Liver (tissue), 10 donors: ENCODE measurements at places on chromosomes 3 and 15. TPM values are rescaled to one million over a fixed set of nuclear protein-coding genes. Genes with fewer than 3 reads are reported as not detected.

GRCh38 chr3:55006244-55006676, 78.4 kb upstream of the LRTM1 start:
- DNase-seq, result no peak

Gene SSR3
- total RNA-seq, result 63.7 TPM

GRCh38 chr3:127820826-127821313, 1.4 kb downstream of the MGLL start:
- no peak for DNase-seq

DNA sequence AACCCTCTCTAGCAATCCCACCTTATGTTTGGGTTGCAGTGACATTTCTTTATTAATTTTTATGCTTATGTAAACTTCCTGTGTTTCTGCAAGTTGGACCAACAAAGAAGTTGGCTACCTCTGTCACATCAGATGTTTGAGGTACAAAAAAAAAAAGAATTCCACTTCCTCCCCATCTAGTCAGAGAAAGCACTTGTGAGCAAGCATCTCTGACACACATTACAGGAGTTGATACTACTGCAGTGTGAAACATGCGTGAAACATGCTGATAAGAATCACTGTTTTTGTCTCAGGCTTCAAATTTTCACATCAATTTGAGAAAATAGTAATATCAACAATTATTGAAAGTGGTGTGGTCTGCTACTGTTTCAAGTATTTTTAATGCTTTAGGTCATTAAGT, 1.3 kb downstream of the SCAANT1 start:
- DNase-seq, result no peak

DNA sequence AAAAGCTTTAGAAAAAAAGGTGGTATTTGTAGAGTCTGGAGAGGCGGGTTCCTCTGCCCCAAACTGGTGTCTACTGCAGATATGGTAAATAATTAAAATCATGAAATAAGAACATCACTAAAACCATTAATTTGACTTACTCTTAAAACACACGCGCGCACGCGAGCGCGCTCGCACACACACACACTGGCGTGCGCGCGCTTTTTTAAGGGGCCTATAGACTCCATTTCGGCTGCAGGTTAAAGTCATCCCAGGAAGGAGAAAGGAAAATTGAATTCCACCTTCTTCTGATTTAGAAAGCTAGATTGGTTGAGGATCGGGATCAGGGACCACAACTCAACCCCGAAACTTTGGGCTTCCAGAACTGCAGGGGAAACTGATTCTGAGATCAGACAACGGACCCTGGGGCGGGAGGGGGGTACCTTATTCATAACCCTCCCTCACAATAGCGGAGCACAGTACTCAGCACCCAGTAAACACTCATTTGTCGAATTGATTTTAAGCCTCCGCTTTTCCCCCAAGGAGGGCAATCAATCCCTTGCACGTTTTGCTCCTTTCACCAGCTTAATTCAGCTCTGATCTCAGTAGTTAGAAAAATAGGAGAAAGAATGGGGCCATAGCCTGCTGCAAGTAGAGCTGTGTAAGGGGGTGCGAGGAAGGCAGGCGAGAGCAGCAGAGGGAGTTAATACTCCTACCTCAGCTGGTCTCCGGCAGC, 509 bp upstream of the LRRC3B start:
- no peak for DNase-seq

Gene ZDHHC23
- total RNA-seq, result 16.2 TPM

- peak; percentile 55 for DNase-seq
Measured at GRCh38 chr15:68578175-68578979, 416 bp upstream of the CORO2B start.

DNA sequence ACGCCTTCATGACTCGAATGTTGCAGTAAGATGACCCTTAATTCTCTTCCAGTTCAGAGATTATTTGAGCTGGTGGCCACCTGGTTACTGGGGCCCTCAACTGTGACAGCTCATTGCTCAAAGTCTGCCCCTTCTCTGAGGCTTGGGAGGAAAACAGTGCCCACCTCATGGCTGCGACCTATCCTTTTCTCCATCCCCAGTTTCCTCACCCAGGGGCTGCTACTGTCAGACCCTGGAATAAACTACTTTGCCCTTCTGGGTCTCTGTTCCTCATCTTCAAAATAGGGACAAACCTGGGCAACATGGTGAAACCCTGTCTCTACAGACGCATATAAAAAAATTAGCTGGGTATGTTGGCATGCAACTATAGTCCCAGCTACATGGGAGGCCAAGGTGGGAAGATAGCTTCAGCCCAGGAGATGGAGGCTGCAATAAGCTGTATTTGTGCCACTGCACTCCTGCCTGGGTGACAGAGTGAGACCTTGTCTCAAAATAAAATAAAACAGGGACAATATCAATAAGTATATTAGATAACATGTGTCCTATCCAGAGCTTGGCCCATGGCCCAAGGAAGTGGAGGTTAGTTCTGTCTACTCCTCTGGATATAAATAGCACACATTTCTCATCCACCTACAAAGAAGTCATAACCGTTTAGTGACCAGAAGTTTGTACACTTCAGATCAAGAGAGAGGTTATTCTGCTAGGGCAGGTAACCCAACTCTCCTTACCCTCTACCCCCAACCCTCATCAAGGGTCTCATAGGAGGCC, 2.2 kb upstream of the RASL12 start:
- DNase-seq, result no peak

- no peak for DNase-seq
Measured at GRCh38 chr3:50150863-50151686, 4.0 kb upstream of the SEMA3F start.

- DNase-seq, result no peak
Measured at GRCh38 chr3:68504201-68504600, 428.1 kb downstream of the TAFA4 start.

Gene AADACL2
- not detected for total RNA-seq

- no peak for DNase-seq
Measured at GRCh38 chr3:196995646-196996355, 27.2 kb upstream of the PIGZ start.

DNA sequence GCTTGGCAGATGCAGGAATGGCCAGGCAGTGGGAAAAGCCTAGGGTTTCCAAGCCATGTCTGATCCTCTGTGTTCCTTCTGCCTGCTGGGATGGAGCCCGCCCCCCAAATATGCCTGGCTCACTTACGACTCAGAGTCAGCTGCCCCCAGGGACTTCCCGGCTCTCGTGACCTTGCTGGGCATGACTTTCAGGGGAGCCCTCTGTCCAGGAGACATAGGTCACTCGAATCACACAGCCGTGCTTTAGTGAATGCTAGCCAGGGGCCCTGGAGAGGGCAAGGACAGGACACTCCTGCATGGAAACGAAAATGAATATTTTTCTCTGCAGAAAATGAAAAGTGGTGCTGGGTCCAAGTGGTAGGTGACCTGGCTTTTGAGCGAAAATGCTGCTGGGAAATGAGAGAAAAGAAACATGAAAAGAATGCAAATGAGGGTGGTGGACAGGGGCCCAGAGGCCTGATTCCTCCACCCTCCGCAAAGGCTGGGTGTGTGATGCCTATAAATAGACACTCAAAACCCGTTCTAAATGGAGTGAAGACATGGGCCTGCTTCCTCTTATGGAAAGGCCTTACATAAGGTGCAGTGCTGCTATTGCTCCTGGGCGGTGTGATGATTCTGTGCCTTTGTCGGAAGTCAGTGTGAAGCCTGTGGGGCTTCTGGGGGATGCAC, 107.4 kb downstream of the APBA2 start:
- no peak for DNase-seq

GRCh38 chr3:79672731-79673130, 95.1 kb downstream of the ROBO1 start:
- DNase-seq, result no peak

Gene CRBN
- 57.6 TPM for total RNA-seq

GRCh38 chr15:72166716-72167417, 30.7 kb downstream of the GRAMD2A start:
- DNase-seq, result no peak

GRCh38 chr3:183697610-183698317, at the start of gene YEATS2:
TSS of gene YEATS2 (plus strand) at chr3:183697797. CDS start at chr3:183715163, 17,366 bp downstream.
- peak; percentile 77 for DNase-seq

- DNase-seq, result no peak
Measured at GRCh38 chr15:69603369-69604071, 150.9 kb downstream of the RPLP1 start.

GRCh38 chr3:134486577-134487041, 752 bp downstream of the CEP63 start:
- no peak for DNase-seq

Gene RTP4
- total RNA-seq, result 0.93 TPM

Gene PP2D1
- total RNA-seq, result not detected

GRCh38 chr3:87069971-87070370, 79.0 kb upstream of the VGLL3 start:
- DNase-seq, result no peak

GRCh38 chr15:78241017-78241416, 6.7 kb upstream of the ACSBG1 start:
- peak; percentile 91 for DNase-seq
